Sigmoid colon (tissue), 7 donors: ENCODE measurements at places on chromosomes 3 and 15. TPM values are rescaled to one million over a fixed set of nuclear protein-coding genes. Genes with fewer than 3 reads are reported as not detected.

- DNase-seq: peak; percentile 57
Observed at GRCh38 chr3:161372321-161373260, 1.3 kb upstream of the SPTSSB start.

DNA sequence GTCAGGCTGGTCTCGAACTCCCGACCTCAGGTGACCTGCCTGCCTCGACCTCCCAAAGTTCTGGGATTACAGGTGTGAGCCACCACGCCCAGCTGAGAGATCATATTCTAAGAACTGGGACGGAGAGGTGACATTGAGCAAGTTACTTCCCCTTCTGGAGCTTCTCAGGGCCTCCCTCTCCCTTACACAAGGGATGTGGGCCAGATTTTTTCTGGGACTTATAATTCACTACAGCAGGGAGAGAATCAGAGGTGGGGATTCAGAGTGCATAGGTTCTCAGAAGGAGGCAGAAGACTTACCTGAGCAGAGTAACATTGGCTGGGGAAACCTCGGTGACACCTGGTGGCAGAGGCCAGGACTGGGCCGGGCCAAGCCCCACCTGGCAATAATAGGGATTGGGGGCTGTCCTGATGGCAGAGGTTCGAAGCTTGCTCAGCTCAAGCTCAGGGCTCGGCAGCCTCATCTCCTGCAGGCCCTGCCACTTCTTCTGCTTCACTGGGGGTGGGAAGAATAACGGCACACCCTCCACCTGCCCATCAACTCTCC lies 6.8 kb downstream of the LTK start:
- no peak for DNase-seq

The GOLGA8N gene
- 9.3 TPM for total RNA-seq

- peak; percentile 87 for DNase-seq
Observed at GRCh38 chr15:78944669-78945407, at the start of gene CTSH. TSS of gene CTSH (minus strand) at chr15:78945046. CDS start at chr15:78944981, 65 bp downstream.

DNA sequence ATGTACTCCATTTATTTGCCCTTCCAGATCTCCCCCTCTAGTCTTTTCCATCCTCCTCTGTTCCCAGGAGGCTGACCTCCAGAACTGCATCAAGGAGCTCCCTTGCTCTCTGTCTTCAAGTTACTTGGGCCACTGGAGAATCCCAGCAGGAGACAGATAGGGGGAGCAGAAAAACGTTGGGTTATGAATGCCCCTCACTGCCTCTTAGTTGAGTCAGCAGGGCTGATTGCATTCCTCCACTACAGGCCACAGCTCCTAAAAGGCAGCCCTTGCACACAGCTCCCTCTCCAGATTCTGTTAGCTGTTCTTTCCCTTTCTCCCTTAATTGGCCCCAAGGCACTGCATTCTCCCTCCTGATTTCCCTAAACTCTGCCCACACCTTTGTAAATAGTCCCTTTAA lies 12.4 kb upstream of the CEP152 start:
- DNase-seq: no peak

- DNase-seq: no peak
Observed at GRCh38 chr3:187400756-187401155, 32.6 kb downstream of the RTP4 start.

- DNase-seq: no peak
Observed at GRCh38 chr3:44476963-44477311, 533 bp downstream of the ZNF445 start.

DNA sequence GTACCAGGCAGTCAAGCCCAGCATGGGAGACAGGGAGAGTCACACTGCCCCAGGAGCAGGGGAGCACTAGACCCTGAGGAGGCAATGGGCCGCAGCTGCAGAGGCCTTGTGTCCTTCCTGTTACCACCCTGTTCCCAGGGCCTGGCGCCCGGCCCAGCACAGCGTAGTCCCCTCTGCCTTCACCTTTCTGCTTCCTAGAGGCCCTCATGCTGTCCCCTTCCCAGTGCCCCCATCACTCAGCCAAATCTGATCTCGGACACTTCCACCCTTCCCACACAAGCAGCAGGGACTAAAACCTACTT lies 6.9 kb upstream of the TBC1D2B start:
- DNase-seq: peak; percentile 63

GRCh38 chr3:11381141-11381540 lies 108.9 kb downstream of the ATG7 start:
- DNase-seq: no peak

DNA sequence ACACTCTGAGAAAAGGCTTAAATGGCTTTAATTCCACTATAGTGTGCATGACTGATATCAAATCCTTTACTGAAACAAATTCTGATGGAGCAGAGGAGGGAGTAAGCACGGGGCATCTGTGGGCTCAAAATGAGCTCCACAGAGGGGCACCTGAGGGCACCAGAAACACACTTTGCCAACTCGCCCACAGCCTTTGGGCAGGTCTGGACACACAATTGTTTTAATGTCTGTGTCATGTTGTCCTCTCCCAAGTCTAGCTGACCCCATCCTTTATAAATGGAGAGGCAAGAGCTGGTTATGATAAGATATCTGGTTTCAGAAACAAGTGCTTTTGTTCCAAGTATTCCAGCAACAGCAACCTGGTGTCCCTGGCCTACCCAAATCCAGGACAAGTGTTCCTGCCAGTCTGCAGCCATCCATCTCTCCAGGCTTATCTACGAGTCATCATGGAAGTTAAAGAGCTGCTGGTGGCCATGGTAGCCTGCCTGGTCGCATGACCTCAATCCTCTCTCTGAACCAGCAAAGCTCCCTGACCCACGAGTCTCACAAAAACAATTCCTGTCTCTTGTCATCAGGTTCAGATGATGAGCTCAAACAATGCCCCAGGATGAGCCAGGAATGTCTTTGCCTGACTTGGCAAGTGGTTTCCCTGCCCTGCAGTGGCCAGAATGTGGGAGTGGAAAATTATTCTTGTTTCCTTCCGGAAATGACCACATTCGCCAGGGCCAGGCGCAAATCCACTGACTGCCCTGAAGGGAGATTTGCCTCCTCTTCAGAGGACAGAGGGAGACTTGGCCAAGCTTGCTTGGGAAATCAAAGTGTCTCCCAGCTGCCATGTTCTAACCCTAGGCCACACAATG lies 64.4 kb upstream of the TPM1 start:
- DNase-seq: no peak

The RAD51 gene
- total RNA-seq: not detected

GRCh38 chr3:33003308-33003707 lies 51.9 kb downstream of the CCR4 start:
- DNase-seq: no peak

DNA sequence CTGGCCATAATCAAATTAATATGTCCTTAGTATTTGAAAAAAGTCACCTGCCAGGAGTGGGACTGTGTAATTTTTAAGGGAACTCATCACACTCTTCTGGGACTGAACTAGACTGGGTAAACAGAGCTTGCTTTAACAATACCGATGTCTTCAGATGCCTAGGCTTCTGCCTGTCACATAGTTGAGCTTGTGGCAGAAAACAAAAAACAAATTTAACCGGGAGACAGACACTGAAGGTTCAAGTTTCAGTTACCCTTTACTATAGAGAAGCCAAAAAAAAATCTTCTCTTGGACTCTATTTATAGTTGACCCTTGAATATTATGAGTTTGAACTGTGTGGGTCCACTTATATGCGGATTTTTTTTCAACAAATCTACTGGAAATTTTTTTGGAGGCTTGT lies 10.8 kb downstream of the PPP1R2 start:
- DNase-seq: no peak

DNA sequence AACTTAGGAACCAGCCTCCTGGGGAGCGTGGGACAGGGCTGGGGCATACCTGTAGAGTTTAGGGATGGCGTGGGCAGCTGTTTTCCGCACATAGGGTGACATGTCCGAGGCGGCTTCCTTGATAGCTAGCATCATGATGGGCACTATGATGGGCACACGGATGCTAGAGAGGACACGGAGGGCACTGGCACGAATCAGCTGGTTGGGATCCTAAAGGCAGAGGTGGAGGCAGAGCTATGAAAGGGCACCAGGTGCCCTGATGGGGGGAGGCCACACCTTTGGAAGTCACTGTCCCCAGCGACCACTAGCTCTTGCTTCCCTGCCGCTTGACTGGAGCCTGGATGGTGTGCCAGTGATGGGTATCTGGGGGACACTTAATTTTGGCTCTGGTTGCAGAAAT lies 28.3 kb downstream of the AP3B2 start:
- DNase-seq: peak; percentile 32

- DNase-seq: peak; percentile 88
Observed at GRCh38 chr3:113744941-113745755, 901 bp downstream of the NAA50 start.

The ATRIP gene
- 5.4 TPM for total RNA-seq

GRCh38 chr15:85804481-85805170 lies 9.9 kb upstream of the KLHL25 start:
- DNase-seq: no peak

The AADACL2 gene
- not detected for total RNA-seq

DNA sequence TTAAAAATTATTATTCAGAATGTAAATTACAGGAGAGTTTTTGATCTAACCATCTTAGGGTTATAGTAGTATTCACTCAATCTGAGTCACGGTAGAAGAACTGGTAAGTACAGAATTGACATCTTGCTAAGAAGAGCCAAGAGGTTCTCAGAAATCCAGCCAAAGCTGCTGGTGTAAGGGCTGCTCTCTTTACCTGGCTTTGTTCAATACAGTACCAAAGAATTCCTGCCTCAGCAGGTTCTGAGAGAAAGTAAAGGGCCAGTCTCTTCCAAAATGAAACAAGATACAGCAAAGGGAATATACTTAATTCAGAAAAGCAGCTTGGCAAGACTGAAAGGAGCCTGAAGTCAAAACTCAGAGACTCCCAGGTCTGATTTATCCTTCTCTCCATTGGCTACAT lies 193.1 kb downstream of the TNIK start:
- no peak for DNase-seq

DNA sequence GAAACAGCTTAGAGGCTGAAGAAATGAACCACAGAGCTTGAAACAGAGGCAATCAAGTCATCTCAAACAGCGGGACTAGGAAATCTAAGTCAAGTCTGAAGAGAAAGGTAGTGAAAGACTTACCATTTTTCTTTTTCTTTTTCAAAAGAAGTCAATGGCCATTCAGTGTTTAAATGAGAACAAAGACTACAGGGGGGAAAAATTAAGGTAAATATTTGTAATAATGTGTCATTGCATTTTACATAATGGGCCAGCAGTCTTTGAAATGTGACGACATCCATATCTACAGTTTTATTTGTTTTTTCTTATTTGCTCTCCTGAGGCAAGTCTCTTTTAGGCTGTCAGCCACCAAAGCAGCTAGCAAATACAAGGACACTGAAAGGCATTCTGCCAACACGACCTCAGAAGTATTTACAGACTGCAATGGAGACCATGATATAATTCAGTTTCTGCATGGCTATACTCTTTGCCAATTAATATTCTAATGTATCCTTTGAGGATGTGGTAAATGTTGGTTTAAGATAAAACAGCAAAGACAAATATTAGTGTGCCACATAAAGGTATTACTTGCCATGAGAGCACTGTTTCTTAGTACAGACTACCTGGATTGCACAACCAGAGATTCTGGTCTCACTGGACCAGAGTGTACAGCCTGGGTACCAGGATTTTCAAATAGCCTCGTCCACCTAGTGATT lies 307.0 kb upstream of the THBS1 start:
- DNase-seq: no peak

The SNX33 gene
- total RNA-seq: 25.8 TPM

DNA sequence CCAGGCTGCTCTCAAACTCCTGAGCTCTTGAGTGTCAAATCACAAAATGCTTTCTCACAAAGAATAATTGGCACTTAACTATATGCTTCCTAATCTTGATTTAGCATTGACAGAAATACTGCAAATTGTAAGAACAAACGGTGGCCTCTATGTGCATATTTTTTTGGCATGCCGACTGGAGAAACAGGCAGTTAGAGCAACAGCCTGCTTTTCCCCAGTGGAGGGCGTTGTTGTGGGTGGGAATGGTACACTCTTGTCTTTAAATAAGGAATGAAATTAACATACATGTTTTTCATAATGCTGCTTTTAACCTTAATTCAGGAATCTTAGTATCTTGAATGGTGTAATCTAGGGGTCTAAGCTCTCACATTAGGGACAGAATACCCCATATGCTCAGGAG lies 31.1 kb upstream of the SV2B start:
- no peak for DNase-seq

DNA sequence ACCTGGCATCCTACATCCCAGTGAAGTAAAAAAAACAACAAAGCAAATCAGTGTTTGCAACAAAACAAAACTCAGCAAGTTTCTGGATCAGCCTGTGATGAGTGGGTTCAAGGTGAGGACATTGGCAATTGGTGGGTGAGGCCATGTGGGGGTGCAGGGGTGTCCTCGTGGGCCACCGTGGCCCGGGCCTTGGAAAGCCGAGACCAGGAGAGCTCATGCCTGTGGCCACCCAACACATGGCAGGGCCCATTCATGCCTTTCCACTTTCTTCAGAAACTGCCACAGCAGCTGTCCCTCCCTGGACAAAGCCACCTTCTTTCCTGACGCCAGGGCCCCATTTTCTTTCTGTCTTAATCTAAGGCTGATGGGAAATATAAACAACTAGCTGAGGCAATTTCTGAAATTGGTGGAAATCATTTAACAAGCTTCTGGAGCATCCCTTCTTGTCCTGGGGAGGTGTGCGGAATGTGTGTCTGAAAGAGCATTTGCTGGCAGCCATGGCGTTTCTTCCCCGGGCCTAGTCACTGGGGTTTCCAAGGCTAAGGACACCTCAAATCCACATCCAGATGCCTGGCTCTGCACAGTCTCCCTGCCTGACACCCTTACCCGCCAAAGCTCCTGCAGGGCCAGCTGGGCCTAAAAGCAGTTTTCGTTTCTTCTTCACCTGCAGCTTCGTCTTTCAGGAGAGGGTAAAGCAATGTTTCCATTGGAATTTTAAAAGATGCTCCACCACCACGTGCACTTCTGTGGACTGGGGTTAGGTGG lies 34.1 kb upstream of the SFMBT1 start:
- DNase-seq: no peak

- DNase-seq: no peak
Observed at GRCh38 chr3:137792626-137793271, 28.6 kb downstream of the SOX14 start.

- no peak for DNase-seq
Observed at GRCh38 chr3:194023501-194024280, 112.3 kb upstream of the HES1 start.

DNA sequence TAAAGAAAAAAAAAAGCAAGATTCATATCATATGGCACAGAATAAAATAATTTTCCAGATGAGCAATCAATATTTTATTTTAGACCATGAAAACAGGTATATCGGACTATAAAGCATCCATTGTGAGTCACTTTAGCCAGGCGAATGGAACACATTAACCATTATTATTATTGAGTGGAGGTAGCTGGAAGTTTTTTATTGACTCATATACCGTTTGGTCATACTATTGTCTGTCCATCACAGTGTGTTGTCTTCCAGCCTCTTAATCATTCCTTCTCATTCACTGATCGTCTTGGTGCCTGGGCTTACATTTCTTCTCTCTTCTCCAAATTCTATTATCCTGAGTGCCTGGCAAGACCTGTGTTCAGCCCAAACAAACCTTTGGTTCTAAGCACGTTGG lies 634.8 kb downstream of the MECOM start:
- no peak for DNase-seq

The ACY1 gene
- 1.4 TPM for total RNA-seq

GRCh38 chr15:56194035-56194434 lies 49.6 kb downstream of the RFX7 start:
- DNase-seq: no peak

GRCh38 chr3:69368129-69368741 lies 17.7 kb downstream of the FRMD4B start:
- no peak for DNase-seq

GRCh38 chr3:14822670-14823390 lies 4.1 kb downstream of the FGD5 start:
- no peak for DNase-seq

- no peak for DNase-seq
Observed at GRCh38 chr15:48590723-48591122, 54.8 kb downstream of the FBN1 start.

The DAG1 gene
- total RNA-seq: 64.9 TPM

The SPRED1 gene
- total RNA-seq: 15.3 TPM
